ENCODE measurements at places on chromosomes 16 and 17. TPM values are rescaled to one million over a fixed set of nuclear protein-coding genes. Genes with fewer than 3 reads are reported as not detected.

Gene SYCE1L
- total RNA-seq = 1.1 TPM

Gene CDC6
- total RNA-seq = 1.9 TPM

Gene CALB2
- 25.9 TPM for total RNA-seq

Gene CDRT15
- not detected for total RNA-seq

Gene SRCAP
- 45.9 TPM for total RNA-seq

Gene EVPL
- 0.29 TPM for total RNA-seq

Gene RAB26
- total RNA-seq = 0.81 TPM

Gene HOXB9
- not detected for total RNA-seq

Gene HOXB1
- not detected for total RNA-seq

Gene ZNF629
- 28.3 TPM for total RNA-seq

Gene GP1BA
- 0.13 TPM for total RNA-seq

Gene RPRML
- total RNA-seq = not detected

Gene DHRS7C
- 82.3 TPM for total RNA-seq

Gene ATP2A1
- 0.37 TPM for total RNA-seq

Gene TEX19
- not detected for total RNA-seq

Gene ABI3
- 5.7 TPM for total RNA-seq

Gene OTOP3
- total RNA-seq = not detected

Gene TSPOAP1
- 9.0 TPM for total RNA-seq

Gene NDUFB10
- total RNA-seq = 411 TPM

Gene MYH2
- not detected for total RNA-seq

Gene ITGAE
- total RNA-seq = 20.5 TPM
